Neural crest cell (in vitro differentiated cells): ENCODE measurements at places on chromosomes 12 and 14. TPM values are rescaled to one million over a fixed set of nuclear protein-coding genes. Genes with fewer than 3 reads are reported as not detected.
A peak's percentile ranks its signal among the peaks of the same experiment; 100 is the strongest.

SYT1 gene
- total RNA-seq: 17.4 and 19.5 TPM in 2 replicates

SLCO1B3 gene
- not detected in 2 replicates for total RNA-seq

DNA sequence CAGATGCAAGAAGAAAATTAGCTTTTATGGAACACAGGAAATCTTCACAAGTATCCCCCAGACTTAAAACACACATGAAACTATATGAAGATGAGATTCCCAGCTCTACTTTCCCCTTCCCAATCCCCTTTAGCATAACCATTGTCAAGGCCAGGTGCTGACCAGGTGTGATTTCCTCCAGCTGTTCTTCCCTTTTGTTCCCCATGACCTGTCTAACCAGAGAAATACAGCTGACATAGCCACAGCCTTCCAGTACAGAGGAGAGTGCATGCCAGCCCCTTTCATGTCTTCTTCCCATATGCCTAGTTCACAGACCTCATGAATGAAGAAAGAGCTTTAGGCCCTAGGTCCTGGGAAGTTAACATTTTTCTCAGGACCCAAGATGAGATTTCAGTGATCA, 43.5 kb upstream of the FKBP4 start:
- peaks cover 4% of the 10 kb centered on the region for H3K4me1 ChIP-seq
- no peak overlapping the region for H3K27ac ChIP-seq
- H3K4me3 ChIP-seq: no peak overlapping the region
- H3K27me3 ChIP-seq: peaks cover 85% of the 10 kb centered on the region
- H3K36me3 ChIP-seq: no peaks in the 10 kb centered on the region
- DNase-seq: no peak

DICER1 gene
- total RNA-seq: 104 and 115 TPM in 2 replicates

GRCh38 chr12:112496496-112496895, 77.7 kb downstream of the PTPN11 start:
- no peak overlapping the region for H3K4me3 ChIP-seq
- H3K27me3 ChIP-seq: no peaks in the 10 kb centered on the region
- no peak overlapping the region for H3K27ac ChIP-seq
- peaks cover 34% of the 10 kb centered on the region for H3K36me3 ChIP-seq
- no peak for DNase-seq

- no peaks in the 10 kb centered on the region for H3K27me3 ChIP-seq
- DNase-seq: no peak
- H3K4me3 ChIP-seq: no peak overlapping the region
- H3K36me3 ChIP-seq: peaks cover 28% of the 10 kb centered on the region
- H3K4me1 ChIP-seq: no peaks in the 10 kb centered on the region
These were observed 14.3 kb downstream of the NECAP1 start for GRCh38 chr12:8096281-8096915.

OR10A7 gene
- total RNA-seq: not detected in 2 replicates

WSCD2 gene
- total RNA-seq: 0.73 and 1.4 TPM in 2 replicates

GRCh38 chr12:109295764-109296425, 13.2 kb downstream of the FOXN4 start:
- H3K27me3 ChIP-seq: no peaks in the 10 kb centered on the region
- no peak for DNase-seq
- H3K4me3 ChIP-seq: no peak overlapping the region
- peaks cover 7% of the 10 kb centered on the region for H3K4me1 ChIP-seq

GRCh38 chr14:98477935-98478334, 794.1 kb downstream of the BCL11B start:
- DNase-seq: no peak
- no peak overlapping the region for H3K27ac ChIP-seq
- no peaks in the 10 kb centered on the region for H3K27me3 ChIP-seq
- no peak overlapping the region for H3K4me3 ChIP-seq
- H3K36me3 ChIP-seq: peaks cover 2% of the 10 kb centered on the region

DNA sequence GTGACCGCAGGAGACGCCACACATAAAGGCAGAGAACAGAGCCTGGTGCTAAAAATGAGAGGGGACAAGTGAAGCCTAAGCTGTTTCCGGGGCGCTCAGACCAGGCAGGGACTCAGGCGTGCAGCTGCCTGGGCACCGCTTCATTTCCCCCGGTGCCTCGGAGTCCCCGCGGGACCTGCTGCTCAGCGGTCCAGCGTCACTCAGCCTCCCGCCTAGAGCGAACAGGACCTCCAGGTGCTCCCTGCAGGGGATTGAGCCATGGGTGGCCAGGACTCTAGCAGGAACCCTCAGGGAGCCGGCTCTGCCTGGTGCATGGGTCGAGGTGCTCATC, 31.0 kb downstream of the CCDC85C start:
- no peaks in the 10 kb centered on the region for H3K36me3 ChIP-seq
- H3K27ac ChIP-seq: no peak overlapping the region
- no peak for DNase-seq

- H3K4me3 ChIP-seq: no peak overlapping the region
- H3K27me3 ChIP-seq: no peaks in the 10 kb centered on the region
- DNase-seq: no peak
- H3K27ac ChIP-seq: no peak overlapping the region
- H3K4me1 ChIP-seq: peaks cover 29% of the 10 kb centered on the region
These were observed 137.8 kb downstream of the EPS8 start for GRCh38 chr12:15651371-15651770.

DNA sequence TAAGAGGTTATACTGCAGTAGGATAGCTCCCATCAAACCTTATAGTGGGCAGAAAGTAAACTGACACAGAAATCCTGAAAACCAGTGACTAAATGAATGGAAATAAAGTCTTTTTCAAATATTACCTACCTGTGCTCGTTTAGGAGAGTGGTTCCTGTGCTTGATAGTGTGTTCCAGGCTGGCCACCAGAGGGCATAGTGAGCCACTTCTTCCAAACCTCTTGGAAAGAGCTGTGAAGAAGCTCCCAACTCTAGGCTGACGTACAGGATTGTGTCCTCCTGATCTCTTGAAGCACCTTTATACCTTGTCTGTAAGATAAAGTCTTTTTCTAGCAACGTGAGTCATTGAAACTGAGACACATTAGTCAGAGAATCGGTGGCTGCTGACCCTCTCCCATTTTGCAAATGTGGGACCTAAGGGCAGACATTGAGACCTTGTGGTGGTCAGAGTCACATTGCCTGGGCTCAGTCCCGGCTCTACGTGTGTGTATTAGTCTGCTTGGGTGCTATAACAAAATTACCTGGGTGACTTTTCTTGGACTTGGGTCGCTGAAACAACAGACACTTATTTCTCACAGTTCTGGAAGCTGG, 17.6 kb downstream of the TDP1 start:
- no peak overlapping the region for H3K4me3 ChIP-seq
- peak; percentile 66 for DNase-seq
- H3K27ac ChIP-seq: no peak overlapping the region
- H3K4me1 ChIP-seq: no peaks in the 10 kb centered on the region
- peaks cover 5% of the 10 kb centered on the region for H3K36me3 ChIP-seq
- H3K27me3 ChIP-seq: no peaks in the 10 kb centered on the region

GRCh38 chr12:39378341-39378740, 64.6 kb downstream of the KIF21A start:
- no peaks in the 10 kb centered on the region for H3K27me3 ChIP-seq
- no peak overlapping the region for H3K4me3 ChIP-seq
- peaks cover 7% of the 10 kb centered on the region for H3K4me1 ChIP-seq
- DNase-seq: no peak

GRCh38 chr14:85599939-85600338, 70.0 kb downstream of the FLRT2 start:
- H3K4me3 ChIP-seq: no peak overlapping the region
- peaks cover 21% of the 10 kb centered on the region for H3K4me1 ChIP-seq
- H3K36me3 ChIP-seq: peaks cover 2% of the 10 kb centered on the region
- H3K27ac ChIP-seq: no peak overlapping the region
- H3K27me3 ChIP-seq: no peaks in the 10 kb centered on the region
- DNase-seq: no peak

CLEC14A gene
- total RNA-seq: not detected in 2 replicates

- H3K4me3 ChIP-seq: no peak overlapping the region
- no peak for DNase-seq
- peaks cover 54% of the 10 kb centered on the region for H3K4me1 ChIP-seq
These were observed 28.5 kb upstream of the TUBA1C start for GRCh38 chr12:49236423-49236822.

ARHGEF25 gene
- 41.2 and 43.8 TPM in 2 replicates for total RNA-seq

DNA sequence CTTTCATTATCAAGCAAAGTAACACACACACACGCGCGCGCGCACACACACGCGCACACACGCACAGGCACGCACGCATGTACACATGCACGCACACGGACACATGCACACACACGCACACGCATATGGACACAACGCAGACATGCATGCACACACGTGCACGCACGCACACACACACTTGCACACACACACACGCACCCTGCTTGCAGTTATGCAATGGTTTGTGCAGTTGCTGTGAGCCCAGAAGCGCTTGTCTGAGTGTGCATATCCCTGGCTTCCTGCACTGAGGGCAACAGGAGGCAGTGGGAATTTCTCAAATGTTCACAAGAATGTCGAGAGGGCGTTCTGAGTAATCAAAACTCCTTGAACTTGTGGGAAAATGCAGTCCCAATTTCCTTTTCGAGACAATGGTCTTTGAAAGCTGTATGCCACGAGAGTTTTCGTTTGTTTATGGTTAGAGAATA, 41.6 kb downstream of the NFKBIA start:
- H3K27ac ChIP-seq: no peak overlapping the region
- H3K27me3 ChIP-seq: no peaks in the 10 kb centered on the region
- H3K4me1 ChIP-seq: peaks cover 18% of the 10 kb centered on the region

TMTC1 gene
- total RNA-seq: 13.1 and 13.2 TPM in 2 replicates

KRT83 gene
- total RNA-seq: not detected in 2 replicates

DNA sequence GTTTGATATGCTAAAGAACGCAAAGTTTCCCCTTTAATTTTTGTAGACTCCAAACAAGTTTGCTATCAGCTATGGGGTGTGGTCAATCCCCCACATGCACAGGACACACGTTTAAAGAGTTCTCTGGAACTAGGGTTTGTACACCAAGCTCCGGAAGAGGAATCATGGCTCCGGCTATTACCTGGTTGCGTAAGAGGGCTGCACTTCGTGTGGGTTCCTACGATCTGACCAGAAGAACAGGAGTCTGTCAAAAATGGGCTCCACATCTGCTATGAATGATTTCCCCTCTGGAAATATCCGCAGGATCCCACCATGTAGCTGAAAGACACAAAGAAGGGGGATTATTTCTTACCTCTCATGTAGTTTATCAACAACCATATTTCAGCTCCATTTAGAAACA, 22.0 kb downstream of the EGLN3 start:
- no peaks in the 10 kb centered on the region for H3K36me3 ChIP-seq
- no peak overlapping the region for H3K4me3 ChIP-seq
- no peak overlapping the region for H3K27ac ChIP-seq
- no peaks in the 10 kb centered on the region for H3K27me3 ChIP-seq

CACNA1C gene
- total RNA-seq: 1.6 and 1.9 TPM in 2 replicates

DNA sequence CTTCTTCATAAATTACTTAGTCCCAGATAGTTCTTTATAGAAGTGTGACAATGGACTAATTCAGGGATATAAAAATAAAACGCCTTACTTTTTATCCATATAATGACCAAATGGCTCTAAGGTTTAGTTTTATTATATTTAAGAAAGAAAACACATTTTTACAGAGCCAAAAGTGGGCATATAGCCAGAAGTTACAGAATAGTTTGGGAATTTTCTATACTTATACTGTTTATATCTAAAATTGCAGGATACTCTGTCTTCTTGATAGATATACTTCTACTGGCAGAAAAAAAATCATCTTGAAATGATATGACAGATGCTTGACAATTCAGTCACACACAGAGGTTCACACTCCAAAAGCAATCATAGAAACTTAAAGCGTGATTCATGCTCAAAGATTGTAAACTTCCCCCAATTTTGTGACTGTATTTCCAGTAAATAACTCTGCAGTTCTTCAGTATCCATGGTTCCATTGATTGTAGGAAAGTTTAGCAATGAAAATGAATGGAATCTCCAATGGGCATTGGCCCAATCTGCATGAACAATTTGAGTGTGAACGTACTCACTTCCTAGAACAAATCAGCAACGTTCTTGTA, 307.8 kb downstream of the NOVA1 start:
- no peak overlapping the region for H3K27ac ChIP-seq
- no peak for DNase-seq
- H3K4me3 ChIP-seq: no peak overlapping the region
- H3K27me3 ChIP-seq: peaks cover 2% of the 10 kb centered on the region
- peaks cover 16% of the 10 kb centered on the region for H3K4me1 ChIP-seq
- no peaks in the 10 kb centered on the region for H3K36me3 ChIP-seq

- DNase-seq: peak; percentile 87
- H3K4me3 ChIP-seq: no peak overlapping the region
These were observed 33.8 kb downstream of the FBRSL1 start for GRCh38 chr12:132523576-132524331.

SERPINA1 gene
- not detected in 2 replicates for total RNA-seq

- DNase-seq: no peak
- H3K4me1 ChIP-seq: peaks cover 30% of the 10 kb centered on the region
- H3K27ac ChIP-seq: no peak overlapping the region
- no peaks in the 10 kb centered on the region for H3K27me3 ChIP-seq
- peaks cover 3% of the 10 kb centered on the region for H3K36me3 ChIP-seq
- H3K4me3 ChIP-seq: no peak overlapping the region
These were observed 69.6 kb downstream of the CHST11 start for GRCh38 chr12:104526320-104526719.

- DNase-seq: no peak
- no peaks in the 10 kb centered on the region for H3K4me1 ChIP-seq
- H3K27me3 ChIP-seq: no peaks in the 10 kb centered on the region
- no peak overlapping the region for H3K27ac ChIP-seq
These were observed 143.2 kb upstream of the EEA1 start for GRCh38 chr12:93072340-93072739.

GRCh38 chr12:112992541-112993398, 14.5 kb downstream of the OAS2 start:
- no peaks in the 10 kb centered on the region for H3K4me1 ChIP-seq
- peak; percentile 50 for DNase-seq
- H3K36me3 ChIP-seq: no peaks in the 10 kb centered on the region
- peaks cover 59% of the 10 kb centered on the region for H3K27me3 ChIP-seq

EML5 gene
- 1.3 TPM in 2 replicates for total RNA-seq

EXOC5 gene
- 98.4 and 110 TPM in 2 replicates for total RNA-seq

DNA sequence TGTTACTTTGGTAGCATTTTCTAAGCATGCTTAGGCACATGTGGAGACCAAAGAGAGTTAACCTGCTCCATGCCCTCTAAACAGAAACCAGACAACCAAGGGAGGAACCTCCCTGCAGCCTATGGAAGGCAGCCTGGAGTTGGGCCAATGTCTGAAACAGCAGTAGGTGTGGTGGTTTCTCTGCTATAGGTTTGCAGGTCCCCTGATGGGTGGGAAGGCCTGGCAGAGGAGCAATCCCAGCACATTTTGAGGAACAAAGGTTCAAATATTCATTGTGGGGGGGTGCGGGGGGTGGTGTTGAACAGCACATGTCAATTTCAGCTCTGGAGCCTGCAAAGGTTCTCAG, 65.4 kb downstream of the DACT1 start:
- H3K4me1 ChIP-seq: peaks cover 42% of the 10 kb centered on the region
- no peaks in the 10 kb centered on the region for H3K27me3 ChIP-seq
- no peak overlapping the region for H3K4me3 ChIP-seq
- no peak for DNase-seq
- H3K36me3 ChIP-seq: no peaks in the 10 kb centered on the region

DNA sequence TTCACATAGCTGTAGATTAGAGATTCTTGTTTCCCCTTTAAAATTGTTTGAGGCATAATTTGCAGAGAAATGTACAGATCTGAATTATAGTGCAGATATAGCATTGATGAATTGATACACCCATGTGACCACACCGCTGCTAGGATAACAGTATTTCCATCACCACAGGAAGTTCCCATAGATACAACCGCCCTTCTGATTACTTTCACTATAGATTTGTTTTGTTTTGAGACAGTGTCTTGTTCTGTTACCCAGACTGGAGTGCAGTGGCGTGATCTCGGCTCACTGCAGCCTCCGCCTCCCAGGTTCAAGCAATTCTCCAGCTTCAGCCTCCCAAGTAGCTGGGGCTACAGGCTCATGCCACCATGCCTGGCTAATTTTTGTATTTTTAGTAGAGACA, 8.8 kb upstream of the ASPG start:
- peaks cover 5% of the 10 kb centered on the region for H3K4me1 ChIP-seq
- no peak overlapping the region for H3K27ac ChIP-seq
- no peak for DNase-seq
- peaks cover 25% of the 10 kb centered on the region for H3K27me3 ChIP-seq
- H3K4me3 ChIP-seq: no peak overlapping the region
- no peaks in the 10 kb centered on the region for H3K36me3 ChIP-seq

PCED1B gene
- total RNA-seq: 0.47 and 0.75 TPM in 2 replicates
